ENCODE measurements at places on chromosomes 1 and 21.

DNA sequence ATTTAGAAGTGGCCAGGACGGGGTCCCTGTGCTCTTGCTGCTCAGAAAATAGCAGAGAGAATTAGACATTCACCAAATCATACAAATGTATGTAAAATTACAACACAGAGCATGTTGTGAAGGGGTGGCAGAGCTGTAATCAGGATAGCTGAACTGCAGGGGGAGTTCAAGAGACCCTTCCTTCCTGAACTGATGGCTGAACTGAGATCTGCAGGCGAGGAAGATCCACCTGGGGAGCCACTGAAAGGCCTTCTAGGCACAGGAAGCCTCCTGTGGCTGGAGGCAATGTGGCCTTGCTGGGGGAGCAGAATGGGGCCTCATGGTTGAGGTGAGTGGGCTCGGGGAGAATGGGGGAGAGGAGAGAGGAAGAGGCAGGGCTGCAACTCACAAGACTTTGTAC, 216.5 kb downstream of the PRDM2 start:
- no peak for DNase-seq

- DNase-seq = no peak
These were observed 8.4 kb downstream of the MMACHC start for GRCh38 chr1:45508295-45509151.

DNA sequence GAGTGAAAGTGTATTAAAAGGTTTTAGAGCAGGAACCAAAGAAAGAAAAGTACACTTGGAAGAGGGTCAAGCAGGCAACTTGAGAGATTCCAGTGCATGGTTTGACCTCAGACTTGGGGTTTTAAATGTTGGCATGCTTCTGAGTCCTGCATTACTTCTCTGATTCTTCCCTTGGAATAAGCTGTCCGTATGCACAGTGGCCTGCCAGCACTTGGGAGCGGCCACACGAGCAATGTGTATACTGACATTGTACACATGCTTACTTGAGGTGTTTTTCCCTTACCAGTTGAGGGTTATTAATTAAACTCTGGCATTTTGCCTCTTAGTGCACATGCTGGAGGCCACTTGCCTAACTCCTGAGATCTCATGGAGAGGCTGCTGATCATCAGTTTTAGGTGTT, 786.6 kb upstream of the RGS18 start:
- no peak for DNase-seq

DNA sequence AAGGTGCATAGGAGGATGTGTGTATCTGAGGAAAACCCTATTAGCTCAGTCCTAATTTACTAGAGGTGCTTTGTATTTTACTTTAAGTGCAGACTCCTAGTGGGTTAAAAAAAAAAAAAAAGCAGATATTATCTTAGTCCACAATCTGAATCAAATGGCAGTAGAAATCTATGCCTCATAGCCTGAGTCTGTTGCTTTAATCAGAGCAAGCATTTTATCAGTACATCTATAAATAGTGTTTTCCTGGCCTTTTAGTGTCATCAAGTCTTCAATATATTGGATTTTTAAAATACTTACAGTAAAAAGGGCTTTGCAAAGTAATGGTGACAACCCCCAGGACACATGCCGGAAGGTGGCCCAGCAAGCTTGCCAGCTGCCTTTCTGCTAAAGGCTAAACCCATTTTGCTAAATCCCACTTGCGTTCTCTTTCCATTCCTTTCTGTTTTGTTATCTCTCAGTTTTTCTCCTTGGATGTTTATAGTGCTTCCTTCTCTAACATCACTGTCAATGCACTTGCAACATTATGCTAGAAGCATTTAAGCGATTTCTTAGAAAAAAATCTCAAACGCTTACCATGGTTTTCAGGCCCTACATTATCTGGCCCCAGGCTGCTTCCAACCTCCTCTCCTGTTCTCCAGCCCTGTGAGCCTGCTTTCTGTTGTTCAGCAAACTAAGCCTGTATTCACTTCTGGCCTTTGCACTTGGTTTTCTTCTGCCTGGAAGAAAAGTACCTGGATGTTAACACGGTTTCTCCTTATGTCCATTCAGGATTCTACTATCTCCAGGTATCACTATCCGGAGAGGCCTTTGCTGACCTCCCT, 206.3 kb downstream of the PDE4B start:
- no peak for DNase-seq

- DNase-seq = no peak
These were observed 163.1 kb upstream of the NRIP1 start for GRCh38 chr21:15227919-15228318.

- no peak for DNase-seq
These were observed 80.6 kb downstream of the TNFSF18 start for GRCh38 chr1:172970186-172970585.

- DNase-seq = no peak
These were observed 2.1 kb upstream of the IPP start for GRCh38 chr1:45752441-45753052.

GRCh38 chr1:203663294-203663693, 36.7 kb downstream of the ATP2B4 start:
- DNase-seq = no peak
